OCI-LY7 (cell line): ENCODE measurements at places on chromosomes 2 and 18. TPM values are rescaled to one million over a fixed set of nuclear protein-coding genes. Genes with fewer than 3 reads are reported as not detected.

DNA sequence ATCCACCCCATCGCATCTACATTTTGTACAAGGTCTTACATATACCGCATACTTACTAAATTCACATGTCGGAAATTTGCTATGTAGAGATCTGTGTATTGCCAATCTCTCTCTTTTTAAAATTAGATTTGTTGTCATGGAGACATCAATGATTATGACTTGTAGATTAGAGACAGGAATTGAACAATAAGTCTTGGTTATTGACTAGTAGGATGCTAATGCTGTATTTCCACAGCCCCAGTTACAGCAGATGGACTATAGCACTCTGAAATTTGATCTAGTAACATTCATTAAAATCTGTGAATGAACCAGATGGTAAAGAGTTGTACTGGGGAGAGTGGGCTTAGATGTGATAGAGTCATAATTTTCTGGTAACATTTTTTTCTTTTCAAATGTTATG, 805.7 kb downstream of the SLC4A3 start:
- DNase-seq: no peak

- DNase-seq: no peak
Measured at GRCh38 chr18:72866901-72867745, 664 bp downstream of the NETO1 start.

DNA sequence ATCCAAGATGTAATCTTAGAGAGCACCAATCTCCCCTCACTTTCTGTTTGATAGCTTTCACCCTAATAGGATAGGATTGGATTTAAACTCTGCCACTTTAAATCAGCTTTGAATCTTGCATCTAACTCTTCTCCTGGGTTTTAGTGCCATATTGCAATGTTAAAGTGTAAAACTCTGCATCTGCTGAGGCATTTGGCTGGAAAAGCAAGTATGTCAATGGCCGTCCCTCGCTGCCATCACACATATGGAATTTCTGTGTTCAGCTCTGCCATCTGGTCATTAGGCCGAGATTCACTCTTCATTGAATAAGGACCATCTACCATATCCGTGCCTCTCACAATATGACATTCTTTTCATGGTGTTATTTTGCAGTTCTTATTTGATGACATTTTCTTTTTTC, 728.1 kb upstream of the PIK3C3 start:
- DNase-seq: no peak

DNA sequence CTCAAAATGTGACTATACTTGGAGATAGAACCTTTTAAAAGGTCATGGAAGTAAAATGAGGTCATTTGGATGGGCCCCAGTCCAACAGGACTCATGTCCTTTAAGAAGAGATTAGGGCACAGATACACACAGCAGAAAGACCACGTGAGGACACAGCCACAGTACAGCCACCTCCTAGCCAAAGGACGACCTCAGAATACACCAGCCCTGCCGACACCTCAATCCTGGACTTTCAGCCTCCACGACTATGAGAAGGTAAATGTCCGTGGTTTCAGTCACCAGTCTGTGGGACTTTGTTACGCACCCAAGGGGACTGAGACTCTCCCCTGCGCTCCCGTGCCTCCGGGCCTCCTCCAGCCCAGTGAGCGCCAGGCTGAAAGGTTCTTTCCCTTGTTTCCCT, 30.2 kb upstream of the HPCAL1 start:
- no peak for DNase-seq

DNA sequence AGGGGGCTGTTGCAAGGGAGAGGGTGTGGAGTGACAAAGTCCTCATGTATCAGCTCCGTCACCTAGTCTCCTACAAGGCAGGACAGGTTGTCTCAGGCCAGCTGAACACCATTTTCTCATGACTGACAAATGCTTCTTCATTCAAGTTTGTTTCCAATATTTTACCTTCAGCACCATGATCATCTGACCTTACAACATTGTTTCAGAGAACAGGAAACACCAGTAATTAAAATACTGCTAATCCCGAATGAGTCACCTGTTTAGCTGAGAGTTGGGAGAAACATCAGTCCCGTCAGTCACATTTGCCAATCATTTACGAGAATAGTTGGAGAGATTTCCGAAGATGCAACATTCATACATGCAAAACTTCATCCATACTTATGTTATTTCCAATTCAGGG, 25.7 kb upstream of the SP5 start:
- DNase-seq: no peak

GRCh38 chr2:648476-649424, 28.5 kb downstream of the TMEM18 start:
- no peak for DNase-seq

GRCh38 chr18:61127714-61128467, 205.3 kb upstream of the CDH20 start:
- no peak for DNase-seq

DNA sequence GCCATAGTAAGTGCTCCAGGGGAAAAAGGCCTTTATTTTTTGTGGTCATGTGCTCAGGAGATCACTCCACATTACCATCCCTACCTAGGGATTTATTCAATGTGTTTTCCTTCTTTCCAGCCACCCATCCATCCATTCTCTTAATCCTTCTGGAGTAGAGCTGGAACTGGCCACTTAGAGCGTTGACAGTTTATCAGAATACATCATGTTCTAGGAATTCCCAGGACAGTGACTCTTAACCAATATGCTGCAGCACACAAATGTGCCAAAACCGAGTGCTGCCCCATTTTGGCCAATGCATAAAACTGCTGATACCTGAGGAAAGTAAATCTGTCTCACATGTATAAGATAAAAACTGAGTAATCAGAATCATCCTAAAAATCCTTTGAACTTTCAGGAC, 63.7 kb downstream of the FARSB start:
- DNase-seq: no peak

DNA sequence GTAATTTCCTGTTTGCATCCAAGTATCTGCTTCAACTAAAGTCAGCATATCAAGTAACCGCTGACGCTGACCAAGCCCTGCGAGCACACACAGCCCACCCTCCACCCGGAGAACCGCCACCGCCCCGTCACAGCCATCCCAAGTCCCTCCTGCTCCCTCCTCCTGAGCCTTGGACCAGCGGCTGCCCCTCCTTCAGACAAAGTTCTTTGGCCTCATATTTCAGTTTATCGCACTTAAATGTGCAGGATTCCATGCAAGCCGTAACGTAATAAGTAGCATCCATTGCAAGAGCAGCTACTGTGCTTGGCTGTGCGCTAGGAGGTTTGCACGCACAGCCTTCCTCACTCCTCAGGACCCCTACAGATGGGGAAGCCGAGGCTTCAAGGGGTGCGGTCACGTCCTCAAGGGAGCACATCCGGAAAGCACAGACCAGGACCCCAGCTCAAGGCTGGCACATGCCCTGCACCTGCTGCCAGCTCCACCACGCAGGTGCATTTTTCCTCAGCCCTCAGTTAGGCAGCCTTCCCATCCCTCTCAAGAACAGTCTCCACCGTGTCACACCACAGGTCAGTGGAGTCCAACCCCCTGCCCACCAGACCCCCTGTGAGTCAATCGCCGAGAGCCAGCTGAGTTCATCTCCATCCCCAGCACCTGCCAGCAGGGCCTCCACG, 17.1 kb downstream of the PXDN start:
- no peak for DNase-seq

DNA sequence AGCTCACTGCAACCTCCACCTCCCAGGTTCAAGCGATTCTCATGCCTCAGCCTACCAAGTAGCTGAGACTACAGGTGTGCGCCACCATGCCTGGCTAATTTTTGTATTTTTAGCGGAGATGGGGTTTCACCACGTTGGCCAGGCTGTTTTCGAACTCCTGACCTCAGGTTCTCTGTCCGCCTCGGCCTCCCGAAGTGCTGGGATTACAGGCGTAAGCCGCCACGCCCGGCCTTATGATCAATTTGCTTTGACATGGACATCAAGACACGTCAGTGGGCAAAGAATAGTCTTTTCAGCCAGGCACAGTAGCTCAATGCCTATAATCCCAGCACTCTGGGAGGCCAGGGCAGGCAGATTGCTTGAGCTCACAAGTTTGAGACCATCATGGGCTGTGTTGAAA, 48.0 kb upstream of the CABYR start:
- no peak for DNase-seq

DNA sequence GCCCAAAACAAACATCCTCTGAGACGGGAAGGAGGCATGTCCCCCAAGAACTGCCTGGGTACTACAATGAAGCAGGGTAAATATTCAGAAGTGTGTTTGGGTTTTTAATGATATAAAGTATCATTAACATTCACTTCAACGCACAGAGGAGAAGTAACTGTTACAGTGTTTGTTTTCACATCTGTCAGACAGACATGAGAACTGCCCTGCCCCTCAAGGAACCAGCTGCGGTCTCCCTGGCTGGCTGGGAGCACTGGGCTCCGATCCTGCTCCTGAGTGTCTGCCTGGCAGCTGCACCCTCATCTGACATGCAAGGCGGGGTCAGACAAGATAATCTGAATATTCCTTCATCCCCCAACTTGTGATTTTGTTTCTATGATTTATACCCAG, 75.6 kb downstream of the MBP start:
- no peak for DNase-seq

GRCh38 chr2:3503483-3503882, 15.8 kb downstream of the ADI1 start:
- no peak for DNase-seq

- DNase-seq: no peak
Measured at GRCh38 chr2:44572196-44572900, 210.6 kb downstream of the CAMKMT start.

CAPG gene
- total RNA-seq: 7.9 and 8.1 TPM in 2 replicates

GLI2 gene
- not detected in 2 replicates for total RNA-seq
